Tongue (tissue), 3 donors: ENCODE measurements at places on chromosomes 7 and 10. TPM values are rescaled to one million over a fixed set of nuclear protein-coding genes. Genes with fewer than 3 reads are reported as not detected.

GRCh38 chr10:120394446-120394845 lies 62.6 kb upstream of the PLPP4 start:
- no peak for DNase-seq

- peak; percentile 17 for DNase-seq
Observed at GRCh38 chr7:8638076-8638475, 204.7 kb downstream of the NXPH1 start.

DNA sequence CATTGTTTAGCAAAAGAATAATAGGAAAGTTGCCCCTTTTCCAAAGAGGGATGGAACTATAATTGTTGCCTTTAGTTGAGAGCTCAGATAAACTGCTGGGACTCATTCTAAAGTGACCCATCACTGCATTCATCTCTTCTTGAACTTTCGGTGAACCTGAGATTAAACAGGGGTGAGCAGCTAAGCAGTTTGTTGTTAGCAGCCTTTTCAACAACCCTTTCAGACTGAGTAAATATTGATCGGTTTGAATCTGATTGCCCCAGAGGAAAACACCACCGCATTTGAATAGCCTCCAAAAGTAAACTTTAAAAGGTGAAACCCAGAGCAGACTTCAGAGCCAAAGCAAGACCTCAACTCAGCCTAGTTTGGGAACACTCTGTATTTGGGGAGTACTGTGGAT lies 4.7 kb downstream of the HOXA1 start:
- DNase-seq, result no peak

DNA sequence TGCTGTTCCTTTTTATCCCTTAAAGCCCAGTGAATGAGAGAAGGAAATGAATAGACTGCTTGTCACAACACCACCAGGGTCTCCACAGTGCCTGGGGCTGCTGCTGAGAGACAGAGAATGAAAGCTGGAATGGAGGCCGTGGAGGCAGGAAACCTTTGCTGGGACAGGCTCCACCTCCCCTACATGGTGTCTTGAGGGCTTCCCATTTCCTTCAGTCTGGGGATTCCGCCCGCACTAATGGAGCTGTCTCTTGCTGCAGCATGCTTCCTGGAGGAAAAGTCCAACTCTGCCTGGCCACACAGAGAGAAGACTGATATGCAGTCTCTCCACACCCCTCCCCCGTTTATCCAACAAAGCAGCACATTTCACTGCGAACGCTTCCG lies 54.5 kb downstream of the LRRC4 start:
- DNase-seq, result no peak

GRCh38 chr10:98135222-98135899 lies 904 bp downstream of the R3HCC1L start:
- peak; percentile 41 for DNase-seq

GRCh38 chr7:120402801-120403200 lies 129.8 kb downstream of the KCND2 start:
- no peak for DNase-seq

DNA sequence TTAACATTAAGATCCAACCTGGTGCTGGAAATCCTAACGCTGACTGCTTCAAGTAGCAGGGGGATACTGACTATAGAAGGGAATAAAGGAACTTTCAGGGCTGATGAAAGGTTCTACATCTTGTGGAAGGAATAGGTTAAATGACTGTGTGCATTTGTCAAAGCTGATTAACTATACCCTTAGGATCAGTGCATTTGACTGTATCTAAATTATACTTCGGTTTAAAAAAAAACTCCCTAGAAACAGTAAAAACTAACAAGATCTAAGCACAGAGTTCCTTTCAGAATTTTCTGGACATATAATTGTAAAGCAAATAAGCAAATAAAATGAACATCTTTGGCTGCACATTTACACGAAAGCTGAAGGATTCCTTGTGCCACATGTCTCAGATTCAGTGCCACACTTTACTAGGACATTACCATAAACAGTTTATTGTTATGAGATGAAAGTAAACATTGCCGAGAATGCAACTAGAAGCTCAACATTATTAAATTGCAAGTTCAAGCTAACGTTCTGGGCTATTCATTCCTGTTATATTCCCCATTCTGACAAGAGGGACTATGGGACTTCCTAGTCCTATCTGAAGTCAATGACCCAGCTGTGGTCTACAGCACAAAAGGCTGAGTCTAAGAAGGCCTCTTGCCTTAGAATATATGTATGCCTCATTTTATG lies 20.7 kb downstream of the ANK3 start:
- DNase-seq, result no peak

- peak; percentile 23 for DNase-seq
Observed at GRCh38 chr10:92690211-92690914, 608 bp downstream of the HHEX start.

- no peak for DNase-seq
Observed at GRCh38 chr10:32357056-32357735, 10.2 kb upstream of the EPC1 start.

GRCh38 chr10:18508587-18508986 lies 142.8 kb downstream of the NSUN6 start:
- no peak for DNase-seq

DNA sequence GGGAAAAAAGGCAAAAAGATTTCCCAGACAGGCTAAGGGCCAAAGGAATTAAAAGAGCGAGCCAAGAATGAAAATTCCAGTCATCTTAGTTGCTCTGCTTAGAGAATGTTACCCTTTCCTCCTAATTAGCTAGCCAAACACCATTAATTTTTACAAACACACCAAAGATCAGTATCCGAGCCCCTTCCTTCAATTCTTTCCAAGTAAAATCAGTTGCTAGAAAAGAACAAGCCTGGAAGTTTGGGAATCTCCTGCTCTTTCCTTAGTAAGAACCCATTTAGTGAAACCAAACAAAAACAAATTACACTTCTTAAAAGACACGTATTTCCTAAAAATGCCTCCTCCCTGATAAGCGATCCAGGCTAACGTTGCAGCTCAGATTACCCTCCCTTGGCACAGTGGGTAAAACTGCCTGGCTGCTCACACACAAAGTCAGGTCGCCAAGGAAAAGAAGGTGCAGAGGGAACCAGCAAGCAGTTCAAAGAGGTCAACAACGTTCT lies 57.1 kb upstream of the ABLIM1 start:
- no peak for DNase-seq

GRCh38 chr7:95102662-95103061 lies 195.3 kb downstream of the PPP1R9A start:
- DNase-seq, result no peak

- DNase-seq, result no peak
Observed at GRCh38 chr7:137818036-137818435, 28.7 kb downstream of the DGKI start.

GRCh38 chr7:116740231-116740630 lies 68.2 kb downstream of the MET start:
- peak; percentile 74 for DNase-seq

The MALRD1 gene
- total RNA-seq, result 6.4 TPM

The CFAP58 gene
- 0.62 TPM for total RNA-seq

The LRRD1 gene
- 0.21 TPM for total RNA-seq

The TMUB1 gene
- total RNA-seq, result 18.0 TPM

The TRIM74 gene
- 1.7 TPM for total RNA-seq

The UCN3 gene
- not detected for total RNA-seq

The NOS3 gene
- total RNA-seq, result 7.0 TPM
